ENCODE measurements at places on chromosomes 13 and 19. TPM values are rescaled to one million over a fixed set of nuclear protein-coding genes. Genes with fewer than 3 reads are reported as not detected.

KLK3 gene
- not detected for total RNA-seq

ONECUT3 gene
- total RNA-seq, result 22.1 TPM

CABP5 gene
- total RNA-seq, result not detected

PSG2 gene
- total RNA-seq, result not detected

MTUS2 gene
- 0.02 TPM for total RNA-seq

COL4A2 gene
- 1.6 TPM for total RNA-seq

C3 gene
- total RNA-seq, result 7.0 TPM

CYP4F2 gene
- total RNA-seq, result 1.1 TPM
